ENCODE measurements at places on chromosomes 3 and 15.

DNA sequence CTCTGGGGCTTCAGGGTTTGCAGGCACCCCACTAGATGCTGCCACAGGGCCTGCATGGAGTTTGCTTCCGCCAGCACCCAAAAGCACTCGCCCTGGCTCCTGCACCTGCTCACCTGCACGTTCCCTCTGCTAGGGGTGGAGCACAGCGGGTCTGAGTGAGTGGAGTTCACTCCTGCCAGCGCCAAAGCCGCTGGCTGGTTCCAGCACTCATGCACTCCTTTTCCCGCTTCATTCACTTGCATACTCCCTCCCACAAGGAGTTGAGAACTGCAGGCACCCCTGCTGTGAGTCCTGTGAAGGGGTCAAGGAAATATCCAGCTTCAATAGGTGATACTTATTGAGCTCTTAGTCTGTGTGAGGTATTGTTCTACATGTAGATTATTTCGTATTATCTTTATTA lies 537.5 kb downstream of the NR2F2 start:
- no peak for DNase-seq

DNA sequence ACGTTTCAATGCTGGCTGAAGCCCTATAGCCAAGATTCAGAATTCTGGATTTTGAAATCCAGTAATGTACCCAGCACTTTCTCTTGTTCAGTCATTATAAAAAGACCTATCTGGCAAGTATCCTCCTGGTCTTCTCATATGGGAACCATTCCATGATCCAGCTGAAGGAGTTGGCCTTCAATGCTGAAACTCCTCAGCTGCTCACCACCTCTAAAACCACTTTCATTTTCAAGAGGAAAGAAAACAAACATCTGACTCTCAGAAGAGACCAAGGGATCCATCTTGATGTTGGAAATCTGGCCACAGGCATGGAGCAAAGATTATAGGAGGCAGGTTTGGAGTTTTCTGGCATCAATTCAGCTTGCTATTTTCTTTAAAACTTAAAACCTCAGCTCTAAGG lies 235.4 kb downstream of the FMN1 start:
- no peak for DNase-seq

DNA sequence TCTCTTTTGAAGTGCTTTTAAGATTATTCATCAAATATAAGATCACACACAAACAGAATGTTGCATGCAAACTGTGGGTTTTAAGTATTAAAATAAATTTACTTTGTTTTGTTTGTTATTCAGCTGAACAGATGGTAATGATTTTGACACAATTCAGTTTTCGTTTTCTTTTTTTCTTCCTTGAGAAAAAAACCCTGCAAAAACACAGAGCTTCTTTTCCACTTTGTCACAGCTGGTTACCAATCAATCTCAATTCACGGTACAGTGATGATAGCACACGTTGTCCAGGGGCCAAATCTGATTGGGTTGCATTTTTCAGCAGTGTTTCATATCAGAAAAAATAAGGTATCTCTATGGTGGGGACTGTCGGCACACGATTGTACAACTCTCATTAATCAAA lies 473.6 kb downstream of the ROBO2 start:
- no peak for DNase-seq

DNA sequence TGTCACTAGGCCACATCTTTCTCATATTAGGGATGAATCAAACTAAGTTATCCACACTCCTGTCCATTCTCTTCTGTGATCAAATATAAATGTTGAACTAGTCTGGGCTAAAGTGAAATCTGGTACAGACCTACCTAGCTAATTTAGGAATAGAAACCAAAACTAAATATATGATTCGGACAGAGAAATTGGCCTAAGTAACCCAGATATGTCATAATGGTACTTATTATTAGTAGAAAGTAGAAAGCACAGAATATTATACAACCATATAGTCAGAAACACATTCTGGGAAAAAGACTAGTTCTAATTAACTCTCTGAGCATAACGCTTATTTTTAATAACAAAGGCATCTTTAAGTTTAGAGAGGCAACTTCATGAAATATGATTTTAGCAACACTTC lies 389.0 kb downstream of the LSAMP start:
- DNase-seq: no peak

DNA sequence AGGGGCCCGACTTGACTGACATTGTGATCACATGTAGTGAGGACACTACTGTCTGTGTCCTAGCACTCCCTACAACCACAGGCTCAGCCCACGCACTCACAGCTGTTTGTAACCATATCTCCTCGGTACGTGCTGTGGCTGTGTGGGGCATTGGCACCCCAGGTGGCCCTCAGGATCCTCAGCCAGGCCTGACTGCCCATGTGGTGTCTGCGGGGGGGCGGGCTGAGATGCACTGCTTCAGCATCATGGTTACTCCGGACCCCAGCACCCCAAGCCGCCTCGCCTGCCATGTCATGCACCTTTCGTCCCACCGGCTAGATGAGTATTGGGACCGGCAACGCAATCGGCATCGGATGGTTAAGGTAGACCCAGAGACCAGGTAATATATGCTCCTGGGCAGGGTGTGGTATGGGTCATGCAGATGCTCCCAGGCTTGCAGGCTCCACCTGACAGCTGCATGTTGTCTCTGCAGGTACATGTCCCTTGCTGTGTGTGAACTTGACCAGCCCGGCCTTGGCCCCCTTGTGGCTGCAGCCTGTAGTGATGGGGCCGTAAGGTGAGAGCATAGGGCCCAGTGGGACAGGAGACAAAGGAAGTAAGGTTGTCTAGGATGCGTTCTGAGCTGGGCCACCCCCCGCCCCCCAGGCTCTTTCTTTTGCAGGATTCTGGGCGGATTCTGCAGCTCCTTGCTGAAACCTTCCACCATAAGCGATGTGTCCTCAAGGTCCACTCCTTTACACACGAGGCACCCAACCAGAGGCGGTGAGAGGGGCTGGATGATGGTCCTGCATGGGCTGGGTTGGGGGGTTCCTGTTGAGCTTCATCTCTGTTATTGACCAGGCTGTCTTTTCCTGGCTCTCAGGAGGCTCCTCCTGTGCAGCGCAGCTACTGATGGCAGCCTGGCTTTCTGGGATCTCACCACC lies 4.4 kb downstream of the DALRD3 start:
- DNase-seq: peak; percentile 50

DNA sequence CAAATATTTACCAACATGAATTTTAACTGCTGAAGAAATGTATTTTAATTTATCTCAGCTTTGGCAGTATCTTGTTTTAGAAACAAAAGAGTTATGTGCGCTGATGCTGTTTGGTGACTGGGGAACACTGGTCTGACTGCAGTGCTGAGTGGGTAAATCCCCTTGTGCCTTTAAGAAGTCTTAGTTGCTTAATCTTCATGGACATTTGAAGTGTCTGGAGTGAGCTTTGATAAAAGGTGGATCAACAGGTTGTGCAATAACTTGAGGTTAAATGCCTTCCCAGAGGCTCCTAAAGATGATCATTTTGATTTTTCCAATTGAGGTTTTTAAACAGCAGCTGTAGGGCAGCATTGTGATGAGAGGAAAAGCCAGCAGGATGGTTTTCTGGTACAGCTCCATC lies 68.7 kb downstream of the TP63 start:
- no peak for DNase-seq

DNA sequence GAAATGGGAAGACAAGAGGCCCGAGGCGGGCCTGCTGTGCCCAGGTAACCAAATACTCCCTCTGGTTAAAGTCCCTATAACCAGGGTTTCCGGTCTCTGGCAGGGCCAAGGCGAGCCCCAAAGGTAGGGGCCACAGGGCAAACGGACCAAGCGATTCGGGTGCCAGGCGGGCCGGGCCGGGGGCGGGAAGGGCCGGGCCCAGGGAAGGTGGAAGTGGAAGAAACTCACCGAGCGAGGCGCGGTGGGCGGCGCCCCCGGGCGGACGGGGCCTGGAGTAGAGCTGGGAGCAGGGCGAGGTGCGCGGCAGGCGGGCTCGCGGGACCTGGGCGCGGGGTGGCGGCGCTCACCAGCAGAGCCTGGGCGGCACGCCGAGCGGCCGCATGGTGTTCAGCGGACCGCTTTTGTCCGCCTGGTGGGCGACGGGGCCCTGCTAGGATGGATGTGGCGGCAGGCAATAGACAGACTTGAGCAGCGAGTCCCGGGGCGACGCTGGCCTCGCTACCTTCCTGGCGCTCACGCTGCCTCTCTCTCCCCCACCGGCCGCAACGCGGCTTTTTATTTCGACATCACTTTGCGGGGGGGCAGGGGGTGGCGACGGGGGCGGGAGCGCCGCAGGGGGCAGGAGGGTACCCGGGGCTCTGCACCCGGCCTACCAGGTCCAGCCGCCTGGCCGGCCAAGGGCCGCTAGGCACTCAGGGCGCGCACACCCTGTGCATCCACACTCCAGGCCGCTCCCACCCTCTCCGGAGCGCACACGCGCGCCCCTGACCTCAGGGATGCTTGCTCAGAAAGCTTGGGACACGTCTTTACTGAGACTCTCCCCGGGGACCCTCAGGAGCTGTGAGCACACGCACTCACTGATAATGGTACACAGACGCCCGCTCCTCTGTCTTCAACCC lies at the start of gene GATA2:
GATA2 (minus strand) TSS at position 531 of the 899 bp plus-strand sequence. CDS start 6,170 bp downstream, outside the sequence.
- no peak for DNase-seq

DNA sequence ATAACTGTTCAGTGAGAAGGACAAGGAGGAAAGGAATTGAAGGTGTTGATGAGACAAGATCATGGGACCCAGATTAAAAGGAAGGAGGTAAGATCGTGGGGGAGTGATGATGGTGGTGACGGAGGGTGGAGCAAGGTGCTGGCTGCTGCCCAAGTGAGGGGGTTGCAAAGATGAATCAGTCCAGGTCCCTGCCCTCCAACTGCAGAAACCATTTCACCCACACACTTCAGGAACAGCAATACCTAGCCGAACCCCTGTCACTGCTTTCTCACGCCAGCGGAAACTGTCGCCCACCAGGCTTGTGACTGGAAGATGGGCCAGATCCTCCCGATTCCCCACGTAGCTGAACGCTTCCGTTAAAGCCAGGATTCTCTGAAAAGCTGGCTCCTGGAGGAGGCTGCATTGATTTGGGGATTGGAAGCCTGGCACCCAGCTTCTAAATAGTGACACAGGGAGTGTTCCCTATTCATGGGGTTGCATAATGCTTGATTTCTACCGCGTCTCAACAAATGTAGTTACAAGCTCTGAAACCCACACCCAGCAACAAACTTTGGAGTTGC lies 3.2 kb upstream of the LSG1 start:
- DNase-seq: no peak

GRCh38 chr3:190542846-190543245 lies 29.0 kb downstream of the IL1RAP start:
- DNase-seq: no peak

DNA sequence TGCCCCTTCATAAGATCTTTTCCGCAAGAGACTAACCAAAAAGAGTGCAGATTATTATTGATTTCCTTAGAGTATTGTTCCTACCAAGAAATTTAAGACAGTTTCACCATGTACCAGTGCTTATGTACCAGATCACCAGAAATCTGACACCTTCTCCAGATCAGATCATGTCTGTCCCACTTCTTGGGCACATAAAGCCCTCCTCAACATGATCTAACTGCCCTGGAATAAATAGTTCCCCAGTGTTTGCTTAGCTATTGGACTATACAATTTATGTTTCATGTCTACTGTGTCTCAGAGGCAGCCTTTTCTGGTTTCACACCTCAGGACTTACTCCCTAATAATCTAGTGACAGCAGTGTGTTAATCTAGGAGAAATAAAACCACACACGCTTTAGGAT lies 46.8 kb downstream of the NME9 start:
- DNase-seq: no peak

DNA sequence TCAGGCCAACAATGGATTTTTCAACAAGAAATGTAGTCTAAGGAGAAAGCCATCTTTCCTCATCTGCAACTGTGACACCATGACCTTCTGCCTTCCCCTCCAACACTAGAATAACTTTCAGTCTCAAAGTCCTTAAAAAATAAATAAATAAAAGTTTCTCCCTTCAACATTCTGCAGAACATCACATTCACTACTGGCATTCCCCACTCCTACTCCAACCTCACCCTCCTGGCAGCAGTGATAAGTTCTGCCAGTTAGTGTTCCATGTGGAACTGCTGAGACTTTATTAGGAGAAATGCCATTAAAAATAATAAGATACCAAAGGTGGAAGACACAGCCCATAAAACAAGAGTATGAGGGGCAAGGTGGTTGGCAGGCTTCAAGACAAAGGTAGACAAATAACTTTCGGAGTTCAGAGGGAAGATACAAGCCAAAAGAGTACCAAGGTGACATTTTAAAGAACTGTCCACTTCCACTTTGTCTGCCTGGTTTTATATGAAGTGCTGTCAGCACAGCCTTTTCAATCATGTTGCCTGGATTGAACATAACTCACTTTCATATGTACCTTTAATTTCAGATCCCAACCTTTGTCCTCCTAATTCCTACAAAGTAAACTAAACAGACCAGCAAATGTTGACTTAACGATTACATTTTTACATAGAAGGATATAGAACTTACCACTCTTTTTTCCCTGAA lies 37.5 kb upstream of the RSL24D1 start:
- DNase-seq: no peak
